NCI-H187 (cell line): ENCODE measurements at places on chromosomes 7 and 10.

- no peak for DNase-seq
These were observed 118.1 kb downstream of the CTTNBP2 start for GRCh38 chr7:117755136-117755535.

DNA sequence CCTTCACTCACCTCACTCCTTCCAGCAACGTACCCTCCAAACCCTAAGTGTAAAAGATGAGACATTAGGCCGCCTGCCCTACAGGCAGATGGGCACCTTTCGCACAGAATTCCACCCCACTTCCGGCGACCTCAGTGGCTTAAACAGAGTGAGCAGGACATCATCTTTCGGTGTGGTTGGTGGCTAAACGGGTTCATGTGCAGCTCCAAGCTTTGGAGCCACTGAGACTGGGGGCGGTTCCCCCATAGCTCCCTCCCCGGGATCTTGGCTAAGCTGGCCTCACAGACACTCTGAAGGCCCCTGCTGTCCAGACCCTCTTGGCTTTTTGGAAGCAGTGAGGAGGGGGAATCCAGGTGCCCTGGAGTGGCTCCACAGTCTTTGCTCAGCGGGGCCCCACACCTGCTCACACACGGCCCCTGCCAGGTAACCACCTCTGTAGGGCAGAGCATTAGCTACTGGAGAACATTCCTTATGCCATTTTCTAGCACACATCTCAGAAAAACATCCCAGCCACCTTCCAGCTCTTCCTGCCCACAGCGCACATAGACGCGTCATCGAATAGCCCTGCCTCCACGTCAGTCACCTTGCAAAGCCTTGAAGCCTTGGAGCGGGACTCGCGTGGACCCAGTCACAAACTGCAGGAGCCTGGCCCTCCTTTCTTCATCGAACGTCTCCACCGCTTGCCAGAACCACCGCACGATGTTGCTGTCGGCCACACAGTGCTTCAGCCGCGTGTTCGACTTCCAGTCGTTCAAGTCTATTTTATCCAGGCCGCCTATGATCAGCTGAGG is 108.8 kb downstream of the SMURF1 start:
- no peak for DNase-seq

DNA sequence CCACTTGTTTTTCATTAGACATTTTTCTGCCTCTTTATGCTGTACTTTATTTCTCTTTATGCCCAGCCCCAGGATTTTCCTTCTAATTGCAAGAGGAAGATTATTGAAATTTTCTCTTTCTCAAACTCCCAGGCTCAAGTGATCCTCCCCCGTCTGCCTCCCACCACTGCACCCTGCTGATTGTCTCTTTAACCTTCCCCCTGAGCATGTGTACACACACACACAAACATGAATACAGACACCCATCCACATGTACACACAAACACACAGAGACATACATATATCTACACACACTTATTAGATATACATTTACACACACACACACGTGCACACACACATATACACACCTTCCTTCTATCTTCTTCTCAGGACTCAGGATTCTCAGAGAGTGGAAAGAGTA is 37.3 kb upstream of the MAP3K8 start:
- DNase-seq = no peak

DNA sequence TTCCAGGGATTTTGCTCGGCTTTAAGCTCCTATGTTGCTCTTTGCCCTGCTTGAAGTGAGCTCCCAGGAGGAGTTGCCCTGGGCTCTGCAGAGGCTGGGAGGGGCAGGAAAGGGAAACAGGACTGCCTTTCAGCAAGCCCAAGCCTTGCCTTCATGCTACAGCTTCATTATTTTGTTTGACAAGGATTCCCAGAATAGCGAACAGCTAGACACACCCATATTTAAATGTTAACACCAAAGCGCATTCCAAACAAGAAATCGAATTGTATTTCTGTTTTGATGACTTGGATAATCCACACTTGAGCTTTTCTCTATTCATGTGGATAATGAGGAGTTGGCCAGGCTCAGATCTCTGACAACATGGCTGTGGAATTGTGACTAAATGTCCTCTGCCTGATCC is 6.3 kb downstream of the KIAA1217 start:
- no peak for DNase-seq

DNA sequence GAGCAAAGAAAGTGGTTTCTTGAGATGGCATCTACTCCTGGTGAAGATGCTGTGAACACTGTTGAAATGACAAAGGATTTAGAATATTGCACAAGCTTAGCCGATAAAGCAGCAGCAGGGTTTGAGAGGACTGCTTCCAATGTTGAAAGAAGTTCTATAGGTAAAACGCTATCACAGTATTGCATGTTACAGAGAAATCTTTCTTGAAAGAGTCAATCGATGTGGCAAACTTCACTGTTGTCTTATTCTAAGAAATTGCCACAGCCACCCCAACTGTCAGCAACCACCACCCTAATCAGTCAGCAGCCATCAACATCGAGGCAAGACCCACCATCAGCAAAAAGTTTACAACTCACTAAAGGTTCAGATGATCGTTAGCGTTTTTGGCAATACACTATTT is 59.9 kb downstream of the SLC29A4 start:
- no peak for DNase-seq

DNA sequence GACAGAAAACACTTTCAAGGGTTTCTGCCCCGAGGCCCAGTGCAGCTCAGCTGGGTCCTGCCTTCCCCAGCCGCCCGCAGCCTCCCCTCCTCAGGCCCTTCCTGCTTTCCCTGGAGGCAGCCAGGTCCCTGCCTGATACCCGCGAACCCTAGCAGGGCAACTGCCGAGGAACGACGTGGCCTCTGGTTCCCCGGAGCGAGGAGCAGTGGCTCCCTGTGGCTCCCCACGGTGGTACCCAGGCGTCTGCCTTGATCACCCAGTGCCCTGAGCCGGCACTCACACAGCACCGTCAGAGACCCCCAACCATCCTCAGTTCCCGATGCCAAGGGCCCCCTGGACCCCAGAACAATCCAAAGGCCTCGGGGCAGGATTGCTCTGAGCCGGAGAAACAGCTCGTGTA is 58.3 kb downstream of the CFAP46 start:
- DNase-seq = no peak

DNA sequence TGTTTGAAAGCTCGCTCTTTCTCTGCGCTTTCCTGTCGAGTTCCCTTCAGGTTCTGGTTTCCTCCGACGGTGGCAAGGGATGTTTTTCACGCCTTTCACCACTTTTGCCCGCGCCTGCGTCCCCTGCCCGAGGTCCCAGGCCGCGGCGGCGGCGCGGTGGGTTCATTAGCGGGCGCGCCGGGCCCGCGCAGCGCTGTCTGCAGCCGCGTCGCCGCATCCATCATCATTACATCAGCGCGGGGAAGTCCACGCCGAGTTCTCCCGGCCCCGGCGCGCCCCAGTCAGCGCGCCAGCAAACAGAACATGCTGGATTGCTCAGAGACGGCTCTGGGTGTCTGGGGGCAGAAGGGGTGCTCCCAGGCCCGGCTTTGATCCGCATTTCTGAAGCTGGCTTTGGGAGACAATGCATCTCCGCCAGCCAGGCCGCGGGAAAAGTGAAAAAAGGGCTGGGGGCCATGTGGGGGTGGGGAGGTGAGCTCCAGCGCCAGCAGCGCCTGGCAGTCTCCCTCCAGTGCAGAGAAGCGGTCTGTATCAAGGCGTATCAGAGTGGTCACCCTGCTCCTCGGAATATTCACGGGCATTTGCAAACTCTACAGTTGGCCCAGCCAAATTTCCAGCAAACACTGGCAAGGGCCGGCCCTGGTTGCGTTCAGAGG is 8.9 kb downstream of the GLI3 start:
- no peak for DNase-seq

DNA sequence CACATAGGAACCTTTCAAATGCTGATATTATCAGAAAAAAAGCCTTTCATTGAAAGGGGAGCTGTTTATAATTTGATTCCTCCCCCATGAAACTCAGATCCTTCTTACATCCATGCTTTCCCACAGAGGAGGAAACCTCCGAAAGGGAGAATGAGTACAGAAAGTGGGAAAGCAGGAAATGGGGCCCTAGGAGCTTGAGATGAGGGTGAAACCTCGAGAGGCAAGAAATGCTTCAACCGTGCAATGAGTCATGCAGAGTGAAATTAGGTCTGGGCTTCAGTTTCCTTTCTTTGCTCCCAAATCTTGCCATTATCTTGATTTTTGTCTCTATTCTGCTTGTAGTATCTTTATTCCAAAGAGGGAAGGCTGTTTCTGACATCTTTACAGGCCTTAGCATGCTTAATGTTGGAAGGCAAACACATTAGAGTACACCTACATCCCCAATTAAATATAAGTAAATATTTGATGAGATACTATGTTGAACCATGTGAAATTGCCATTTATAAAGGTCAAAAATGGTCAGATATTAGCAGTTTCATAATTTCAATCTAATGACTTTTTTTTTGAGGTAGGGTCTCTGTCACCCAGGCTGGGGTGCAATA is 79.1 kb downstream of the NAMPT start:
- no peak for DNase-seq

DNA sequence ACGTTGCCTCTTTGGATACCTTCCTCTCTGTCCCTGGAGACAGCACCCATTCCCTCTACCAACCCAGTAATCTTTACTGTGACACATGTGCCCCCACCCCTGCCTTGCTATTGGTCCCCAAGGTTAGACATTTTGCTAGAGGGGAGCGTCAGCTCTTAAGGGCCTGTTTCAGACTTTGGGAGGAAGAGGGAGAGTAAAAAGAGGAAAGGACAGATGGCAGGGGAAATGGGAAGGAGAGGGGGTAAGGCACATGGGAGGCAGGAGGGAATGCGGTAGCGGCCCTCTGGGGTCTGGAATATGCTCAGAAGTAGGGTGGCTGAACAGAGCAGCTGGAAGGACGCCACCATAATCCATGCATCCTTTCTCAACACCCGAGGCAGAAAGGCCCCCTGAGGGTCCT is 12.2 kb downstream of the BLNK start:
- DNase-seq = no peak

DNA sequence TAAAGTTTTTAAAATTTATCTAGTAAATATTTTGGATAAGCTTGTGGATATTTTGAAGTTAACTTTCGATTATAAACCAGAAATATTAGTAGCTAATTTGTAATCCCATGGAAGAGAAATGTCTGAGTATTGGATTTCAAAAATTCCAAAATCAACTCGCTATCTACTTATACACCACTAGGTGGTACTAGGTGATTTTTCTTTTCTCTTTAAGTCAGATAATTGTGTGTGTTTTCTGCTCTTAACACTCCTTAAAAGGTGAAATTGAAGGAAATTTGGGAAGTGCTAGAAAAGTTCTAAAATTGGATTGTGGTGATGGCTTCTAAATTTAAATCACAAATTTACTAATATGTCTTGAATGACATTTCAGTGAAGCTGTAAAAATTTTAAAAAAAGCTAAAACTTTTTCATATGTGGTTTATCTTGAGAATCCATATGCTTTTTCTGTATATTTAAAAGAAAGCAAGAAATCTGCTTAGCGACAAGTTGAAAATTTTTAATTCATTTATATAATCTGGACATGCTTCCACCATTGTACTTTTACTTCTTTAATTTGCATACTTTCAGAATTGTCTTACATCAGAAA is 90.2 kb downstream of the IPMK start:
- no peak for DNase-seq

- no peak for DNase-seq
These were observed 60.3 kb downstream of the RASGEF1A start for GRCh38 chr10:43206391-43207235.

- DNase-seq = no peak
These were observed 473.5 kb upstream of the AKR1E2 start for GRCh38 chr10:4352414-4352961.

- DNase-seq = no peak
These were observed 31.6 kb downstream of the TRIM8 start for GRCh38 chr10:102675666-102676533.

DNA sequence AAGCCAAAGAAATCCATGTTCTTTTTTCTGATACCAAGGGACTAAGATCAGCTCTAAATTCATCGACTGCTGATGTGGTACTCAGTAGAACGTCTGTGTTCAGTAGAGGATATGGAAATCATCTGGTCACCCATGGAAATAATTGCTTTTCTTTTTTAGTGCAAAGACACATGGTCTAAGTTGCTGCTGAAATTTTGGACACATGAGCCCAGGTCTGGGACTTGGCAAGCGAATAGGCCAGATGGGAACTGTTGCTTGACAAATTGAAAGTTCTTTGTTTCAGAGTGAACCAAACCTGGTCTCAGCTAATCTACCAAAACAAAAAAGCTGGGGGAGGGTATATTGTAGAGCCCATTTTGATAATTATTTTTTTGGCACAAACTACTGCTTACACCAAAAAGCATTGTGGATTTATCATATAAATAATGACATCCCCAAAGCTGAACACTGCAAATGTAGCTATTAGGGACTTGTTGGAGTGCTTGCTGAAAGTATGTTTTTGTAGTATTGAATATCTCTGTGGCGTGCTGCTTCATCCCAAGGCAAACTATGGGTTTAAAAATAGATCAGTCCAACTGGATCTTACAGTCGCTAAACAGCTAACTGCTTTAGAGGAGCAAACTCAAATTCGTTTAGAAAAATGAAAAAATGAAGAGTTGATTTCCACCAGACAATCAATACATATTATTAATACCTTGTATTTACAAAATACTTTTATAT is 144.7 kb downstream of the TRIL start:
- DNase-seq = no peak
